ENCODE measurements at places on chromosomes 4 and X.

DNA sequence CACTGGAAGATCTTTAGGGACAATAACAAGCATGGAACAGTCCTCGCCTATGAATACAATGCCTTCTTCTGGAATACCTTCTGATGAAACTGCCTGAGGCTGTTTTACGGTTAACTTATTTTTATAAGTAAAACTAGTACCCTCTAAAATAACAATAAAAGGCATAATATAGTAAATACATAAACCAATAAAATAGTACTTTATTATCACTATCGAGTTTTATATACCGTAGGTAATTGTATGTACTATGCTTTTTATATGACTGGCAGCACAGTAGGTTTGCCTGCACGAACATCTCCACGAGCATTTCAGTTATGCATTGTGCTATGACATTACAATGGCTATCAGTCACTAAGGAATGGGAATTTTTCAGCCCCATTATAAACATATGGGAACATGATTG is 8.0 kb downstream of the GUCY1A1 start:
- no peak for DNase-seq

DNA sequence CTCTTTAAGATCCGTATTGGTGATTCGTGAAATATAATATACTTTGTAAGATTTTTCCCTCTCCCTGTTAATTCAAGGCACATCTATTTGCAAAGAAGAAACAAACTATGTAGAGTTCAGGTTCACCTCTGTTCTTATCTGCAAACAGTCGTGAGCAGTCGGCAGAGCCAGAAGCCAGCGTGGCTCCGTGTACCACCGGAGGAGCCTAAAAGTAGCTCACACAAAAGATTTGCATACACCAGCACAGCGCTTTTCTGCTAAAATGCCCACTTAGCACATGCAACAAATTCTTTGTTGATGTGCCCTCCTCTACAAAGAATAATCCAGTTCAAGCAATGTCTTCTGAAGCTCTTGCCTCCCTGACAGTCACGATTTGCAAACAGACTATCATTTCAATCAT is 416.0 kb upstream of the TENM3 start:
- DNase-seq = no peak

- DNase-seq = no peak
Observed at GRCh38 chrX:16739574-16739973, 20.2 kb downstream of the SYAP1 start.

DNA sequence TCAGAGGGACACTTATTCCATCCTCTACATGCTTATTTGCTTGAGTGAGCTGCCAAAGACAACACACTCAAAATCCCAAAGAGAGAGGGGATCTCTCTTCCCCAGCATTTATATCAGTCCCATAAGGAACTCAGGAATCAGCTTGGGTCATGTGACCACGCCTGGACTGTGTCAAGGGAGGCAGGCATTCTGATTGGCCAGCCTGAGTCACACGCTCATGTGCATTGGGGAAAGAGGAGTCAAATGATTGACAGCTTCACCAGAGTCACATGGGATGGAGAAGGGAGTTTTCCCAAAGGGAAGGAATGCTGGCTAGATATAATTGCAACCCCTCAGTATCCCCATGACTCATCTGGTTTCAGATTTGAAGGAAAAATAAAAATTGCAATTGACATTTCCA is 49.0 kb downstream of the RWDD4 start:
- DNase-seq = no peak

DNA sequence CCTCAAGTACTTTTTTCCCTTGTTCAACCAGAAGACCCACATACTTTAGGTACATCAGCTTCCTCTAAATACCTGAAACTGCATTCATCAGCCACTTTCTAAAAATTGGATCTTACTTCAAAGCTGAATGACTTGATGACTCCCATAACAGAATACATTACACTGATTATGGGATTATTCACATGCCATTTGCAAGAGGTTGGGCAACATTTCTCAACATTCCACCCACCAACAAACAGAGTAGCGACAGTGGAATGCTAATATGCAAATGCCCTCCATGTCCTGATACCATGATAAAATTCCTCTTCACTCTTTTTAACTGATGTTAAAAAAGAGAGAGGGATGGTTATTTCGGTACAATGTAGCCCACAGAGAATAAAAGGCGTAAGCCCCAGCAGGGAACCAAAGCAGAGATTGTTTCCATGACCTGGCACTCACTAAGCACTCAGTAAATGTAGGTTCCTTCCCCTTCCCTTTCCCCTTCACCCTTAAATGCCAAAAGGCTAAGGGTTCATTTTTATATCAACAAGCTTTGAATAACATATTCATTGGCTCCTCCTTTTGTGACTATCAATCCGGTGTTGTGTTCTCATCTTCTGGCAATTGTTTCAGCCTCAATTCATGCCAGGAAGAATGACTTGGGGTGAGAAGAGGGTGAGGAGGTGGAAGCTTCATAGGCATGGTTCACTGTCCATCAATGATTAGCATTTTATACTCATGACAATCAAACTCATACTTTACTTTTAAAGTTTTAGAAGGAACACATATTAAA is 317.2 kb downstream of the DHX15 start:
- no peak for DNase-seq

GRCh38 chrX:136910565-136911035 is 30.1 kb upstream of the RBMX start:
- DNase-seq = no peak

DNA sequence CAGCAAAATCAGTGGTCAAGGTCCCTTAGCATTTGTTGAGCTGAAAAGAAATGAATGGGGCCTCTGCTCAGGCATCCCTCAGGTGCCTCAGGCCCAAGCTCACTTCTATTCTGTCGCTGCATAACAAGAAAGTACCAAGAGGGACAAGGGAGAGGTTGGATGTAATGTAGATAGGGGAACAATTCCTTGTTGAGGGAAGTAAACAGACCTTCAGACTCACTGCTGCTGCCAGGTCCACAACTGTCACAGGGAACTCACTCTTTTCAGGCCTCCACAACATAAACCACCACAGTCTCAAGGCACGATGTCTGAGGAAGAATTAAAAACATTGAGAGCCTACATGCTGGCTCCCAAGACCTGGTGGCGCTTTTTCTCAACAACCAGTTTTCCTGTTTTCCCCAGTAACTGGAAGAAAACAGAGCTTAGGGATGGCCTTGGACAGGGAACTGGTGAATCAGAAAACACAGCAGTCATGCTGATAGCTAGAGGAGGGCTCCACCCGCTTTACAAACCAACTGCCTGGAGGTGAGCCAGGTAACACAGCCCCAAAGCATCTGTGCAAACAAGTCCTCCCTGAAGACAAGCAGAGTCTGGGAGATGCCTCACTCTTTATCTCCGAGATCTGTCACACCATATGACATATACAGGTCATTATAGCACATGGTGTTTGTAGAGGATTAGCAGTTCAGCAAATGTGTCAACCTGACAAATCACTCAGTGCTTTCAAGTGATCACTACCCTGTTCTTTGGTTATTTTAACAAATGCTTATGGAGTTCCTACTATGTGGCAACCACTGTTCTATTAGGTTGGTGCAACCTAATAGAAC is 14.3 kb upstream of the AWAT1 start:
- peak; percentile 78 for DNase-seq

- DNase-seq = no peak
Observed at GRCh38 chrX:37800717-37801116, 20.9 kb downstream of the CYBB start.

- no peak for DNase-seq
Observed at GRCh38 chr4:127000110-127000509, 632.6 kb upstream of the INTU start.

- DNase-seq = no peak
Observed at GRCh38 chr4:24527371-24527770, 57.0 kb downstream of the DHX15 start.

- DNase-seq = no peak
Observed at GRCh38 chr4:24664956-24665355, 80.6 kb upstream of the DHX15 start.

GRCh38 chr4:35399912-35400311 is 844.4 kb downstream of the ARAP2 start:
- no peak for DNase-seq

DNA sequence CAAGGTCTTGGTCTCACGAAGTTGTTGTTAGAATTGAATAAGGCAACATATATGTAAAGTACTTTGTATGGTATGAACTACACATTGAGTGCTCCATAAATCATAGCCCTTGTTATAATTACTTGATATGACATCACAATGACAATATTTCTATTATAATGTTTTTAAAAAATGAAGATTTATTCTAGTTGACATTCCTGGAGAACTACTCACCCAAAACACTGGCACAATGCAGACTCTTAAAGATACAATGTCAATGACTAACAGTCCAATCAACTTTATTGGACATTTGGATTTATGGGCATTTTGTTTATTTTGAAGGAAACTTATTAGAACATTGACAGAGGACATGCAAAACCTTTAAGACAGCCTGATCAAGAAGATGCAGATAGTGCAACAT is 55.3 kb downstream of the ASB9 start:
- no peak for DNase-seq

DNA sequence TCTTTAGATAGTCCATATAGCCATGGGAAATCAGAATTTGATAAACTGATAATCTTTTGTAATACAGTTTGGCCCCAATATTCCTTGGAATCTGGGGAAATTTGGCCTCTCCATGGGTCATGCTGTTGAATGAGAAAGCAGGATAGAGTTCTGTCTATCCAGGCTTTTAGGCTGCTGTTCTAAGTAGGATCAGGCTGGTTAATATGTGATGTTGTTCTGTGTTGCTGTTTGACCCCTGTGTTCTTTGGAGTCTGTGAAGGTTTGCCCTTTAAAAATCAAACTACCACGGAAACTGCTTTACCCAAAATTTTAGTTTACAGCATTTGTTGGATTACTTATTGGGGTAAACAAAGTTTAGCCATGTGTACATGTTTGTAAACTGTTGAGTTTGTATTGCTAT is 114.5 kb downstream of the ZNF330 start:
- DNase-seq = no peak
